ENCODE measurements at places on chromosomes 11 and 22.

DNA sequence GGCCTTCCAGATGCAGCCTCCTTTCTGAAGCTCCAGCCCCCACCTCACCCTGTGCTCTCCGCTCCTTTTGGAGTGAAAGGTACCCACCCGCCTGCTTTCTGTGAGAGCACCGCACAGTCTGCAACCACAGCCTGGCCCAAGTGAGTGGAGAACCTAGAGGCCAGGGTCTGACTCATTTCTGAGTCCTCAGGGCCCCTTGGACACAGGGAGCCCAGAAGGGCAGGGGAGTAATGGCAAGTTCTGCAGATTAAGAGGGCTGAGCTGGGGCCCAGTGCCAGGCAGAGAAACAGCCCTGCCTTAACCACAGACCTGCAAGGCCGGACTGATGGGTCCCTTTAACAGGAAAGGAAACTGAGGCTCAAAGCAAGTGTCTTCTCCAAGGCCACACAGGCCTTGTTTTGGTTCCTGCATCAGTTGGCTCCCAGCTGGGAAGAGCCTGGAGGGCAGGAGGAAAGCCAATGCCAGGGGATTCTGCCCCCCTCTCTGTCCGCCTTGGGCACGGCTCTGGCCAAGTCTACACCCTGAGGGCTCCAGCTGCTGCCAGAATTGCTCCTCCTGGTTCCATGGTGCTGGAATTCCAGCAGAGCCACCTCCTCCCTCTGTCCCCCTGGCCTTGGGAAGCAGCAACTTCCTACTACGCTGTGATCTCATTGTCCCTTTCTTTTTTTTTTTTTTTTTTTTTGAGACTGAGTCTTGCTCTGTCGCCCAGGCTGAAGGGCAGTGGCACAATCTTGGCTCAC is 55.1 kb downstream of the CYTH4 start:
- DNase-seq, result no peak

DNA sequence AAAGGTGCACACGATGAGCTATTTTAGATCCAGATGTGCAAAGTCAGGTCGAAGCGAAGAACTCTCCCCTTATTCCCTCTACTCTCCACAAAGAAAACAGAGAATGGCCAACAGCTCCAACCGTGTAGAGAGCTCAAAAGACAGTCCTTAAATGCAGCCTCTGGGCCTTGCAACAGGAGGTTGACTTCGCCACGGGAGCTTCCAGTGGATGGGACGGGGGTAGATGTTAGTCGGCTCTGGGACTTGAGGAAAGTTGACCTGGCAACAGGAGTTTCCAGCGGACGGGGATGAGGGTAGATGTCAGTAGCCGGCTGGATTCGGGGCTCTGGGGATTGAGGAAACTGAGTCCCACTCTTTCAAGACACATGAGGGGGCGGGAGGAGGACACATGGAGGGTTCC is 450.4 kb downstream of the BRD1 start:
- DNase-seq, result no peak

DNA sequence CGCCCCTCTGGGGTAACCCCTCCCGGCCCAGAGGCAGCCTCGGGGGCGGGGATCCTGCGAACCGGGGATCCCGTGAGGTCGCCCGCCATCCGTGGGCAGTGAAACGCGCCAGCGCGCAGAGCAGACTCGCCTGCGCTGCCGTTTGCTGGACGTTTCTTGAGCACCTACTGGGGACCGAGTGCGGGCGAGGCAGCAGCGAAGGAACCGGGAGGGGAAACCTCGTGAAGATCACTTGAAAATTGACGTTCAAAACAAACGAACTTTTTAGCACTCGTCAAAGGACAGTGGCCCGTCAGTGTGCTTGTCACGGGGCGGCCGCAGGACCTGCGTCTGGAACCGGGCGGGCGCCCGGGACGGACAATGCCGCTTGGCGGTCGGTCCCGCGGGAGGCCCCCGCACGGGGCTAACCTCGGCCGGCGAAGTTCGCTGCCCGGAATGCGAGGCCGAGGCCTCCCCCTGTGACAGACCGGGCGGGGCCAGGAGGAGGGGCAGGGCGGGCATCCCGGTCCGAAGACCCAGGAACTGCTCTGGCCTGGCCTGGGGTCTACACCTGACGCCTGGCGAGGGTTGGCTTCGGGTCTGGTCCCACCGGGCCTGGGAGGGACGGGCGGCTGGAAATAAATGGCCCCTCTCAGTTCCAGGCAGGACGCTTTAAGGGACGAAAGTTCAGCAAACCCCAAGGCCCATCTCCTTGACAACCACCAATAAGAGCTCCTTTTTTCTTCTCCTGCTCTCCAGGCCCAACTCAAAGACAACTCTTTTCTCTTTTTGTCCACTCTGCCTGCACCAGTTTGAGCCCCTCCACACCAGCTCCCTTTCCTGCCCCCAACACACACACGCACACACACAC is 723 bp upstream of the SCUBE1 start:
- DNase-seq, result no peak

- peak; percentile 51 for DNase-seq
These were observed 88.5 kb upstream of the FIBIN start for GRCh38 chr11:26905368-26905767.

- no peak for DNase-seq
These were observed 3.4 kb downstream of the TRPT1 start for GRCh38 chr11:64222651-64223000.

DNA sequence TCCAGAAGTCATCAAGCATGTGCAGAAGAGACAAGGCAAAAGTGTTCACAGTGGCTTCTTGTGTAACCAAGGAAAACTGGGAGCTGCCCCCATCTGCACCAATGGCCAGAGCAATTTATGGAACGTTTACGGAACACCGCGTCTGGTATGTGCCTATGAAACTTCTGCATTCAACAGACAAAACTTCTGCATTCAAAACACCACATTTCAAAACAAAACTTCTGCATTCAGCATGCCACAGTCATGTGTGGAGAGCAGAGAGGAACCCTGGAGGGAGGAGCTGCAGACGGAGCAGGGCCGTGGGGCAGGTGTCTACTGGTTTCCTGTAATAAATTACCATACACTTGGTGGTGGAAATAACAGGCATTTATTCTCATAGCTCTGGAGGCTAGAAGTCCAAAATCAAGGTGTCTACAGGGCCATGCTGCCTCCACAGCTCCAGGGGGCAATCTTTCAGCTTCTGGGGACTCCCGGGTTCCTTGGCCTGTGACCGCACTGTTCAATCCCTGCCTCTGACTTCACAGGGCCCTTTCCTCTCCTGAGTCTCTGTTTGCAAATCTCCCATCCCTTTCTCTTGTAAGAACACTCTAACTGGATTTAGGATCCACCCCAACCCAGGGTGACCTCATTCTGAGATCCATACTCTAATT is 32.2 kb downstream of the RPL3 start:
- DNase-seq, result peak; percentile 62

- DNase-seq, result peak; percentile 86
These were observed 347.9 kb upstream of the NCAM1 start for GRCh38 chr11:112613051-112613972.

- DNase-seq, result no peak
These were observed 195.5 kb upstream of the SORL1-AS1 start for GRCh38 chr11:121648306-121648705.

DNA sequence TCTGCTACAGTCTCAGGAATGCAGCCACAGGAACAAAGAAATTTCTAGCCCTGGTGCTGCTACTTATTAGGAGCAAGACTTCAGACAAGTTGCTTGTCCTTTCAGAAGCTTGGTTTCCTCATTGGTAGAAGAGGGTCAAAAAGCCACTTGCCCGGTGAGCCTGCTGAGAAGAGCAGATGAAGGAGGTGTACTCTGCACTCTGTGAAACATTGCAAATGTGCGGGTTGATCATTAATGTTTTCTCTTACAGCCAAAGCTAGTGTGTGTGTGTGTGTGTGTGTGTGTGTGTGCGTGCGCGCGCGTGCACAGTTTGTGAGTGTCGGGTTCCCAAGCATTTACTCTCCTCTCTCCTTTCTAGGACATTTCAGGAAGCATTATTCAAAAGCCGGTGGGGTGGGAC is 86.3 kb upstream of the NNMT start:
- DNase-seq, result no peak

- no peak for DNase-seq
These were observed 133.0 kb downstream of the BRD1 start for GRCh38 chr22:49694462-49695260.

GRCh38 chr11:65403607-65404121 is 17.2 kb downstream of the FRMD8 start:
- DNase-seq, result no peak

- DNase-seq, result no peak
These were observed 2.7 kb downstream of the ZBED4 start for GRCh38 chr22:49856343-49856742.

GRCh38 chr11:6894097-6894496 is 1.8 kb upstream of the OR2D2 start:
- no peak for DNase-seq

GRCh38 chr11:20544603-20545237 is 54.7 kb upstream of the SLC6A5 start:
- DNase-seq, result no peak

GRCh38 chr11:111540937-111541253 is 375 bp downstream of the LAYN start:
- no peak for DNase-seq

GRCh38 chr11:105456950-105457349 is 152.9 kb upstream of the GRIA4 start:
- DNase-seq, result no peak

- peak; percentile 27 for DNase-seq
These were observed 2.7 kb downstream of the RNH1 start for GRCh38 chr11:504053-504993.

GRCh38 chr22:17429516-17429915 is 60.3 kb downstream of the CECR2 start:
- DNase-seq, result no peak

DNA sequence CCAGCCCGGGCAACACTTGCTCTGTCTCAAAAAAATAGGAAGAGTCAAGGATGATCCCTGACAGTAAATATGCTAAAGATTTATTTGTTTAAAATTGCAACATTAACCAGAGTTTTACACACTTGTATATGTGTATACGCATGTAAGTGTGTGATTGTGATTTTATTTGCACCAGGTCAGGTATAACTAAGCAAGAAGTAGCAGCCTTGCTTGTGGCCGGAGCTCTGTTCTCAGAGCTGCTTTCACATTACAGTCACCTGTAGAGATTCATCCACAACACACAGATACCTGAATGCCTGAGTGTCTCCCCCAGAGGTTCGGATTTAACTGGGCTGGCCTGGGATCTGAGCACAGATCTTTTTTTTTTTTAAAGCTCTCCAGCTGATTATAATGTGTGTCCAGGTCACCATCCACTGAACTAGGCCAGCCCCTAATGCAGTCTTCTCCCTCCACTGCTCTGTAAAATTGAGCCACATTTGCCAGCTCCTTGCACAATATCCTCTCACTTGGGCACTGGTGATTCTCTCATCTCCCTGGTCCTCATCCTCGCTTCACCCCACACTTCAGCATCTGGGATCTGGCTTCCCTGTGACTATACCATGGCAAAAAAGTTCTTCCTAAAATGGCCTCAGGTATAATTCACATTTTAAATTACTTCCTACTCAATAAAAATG is 48.3 kb downstream of the LIF start:
- no peak for DNase-seq

DNA sequence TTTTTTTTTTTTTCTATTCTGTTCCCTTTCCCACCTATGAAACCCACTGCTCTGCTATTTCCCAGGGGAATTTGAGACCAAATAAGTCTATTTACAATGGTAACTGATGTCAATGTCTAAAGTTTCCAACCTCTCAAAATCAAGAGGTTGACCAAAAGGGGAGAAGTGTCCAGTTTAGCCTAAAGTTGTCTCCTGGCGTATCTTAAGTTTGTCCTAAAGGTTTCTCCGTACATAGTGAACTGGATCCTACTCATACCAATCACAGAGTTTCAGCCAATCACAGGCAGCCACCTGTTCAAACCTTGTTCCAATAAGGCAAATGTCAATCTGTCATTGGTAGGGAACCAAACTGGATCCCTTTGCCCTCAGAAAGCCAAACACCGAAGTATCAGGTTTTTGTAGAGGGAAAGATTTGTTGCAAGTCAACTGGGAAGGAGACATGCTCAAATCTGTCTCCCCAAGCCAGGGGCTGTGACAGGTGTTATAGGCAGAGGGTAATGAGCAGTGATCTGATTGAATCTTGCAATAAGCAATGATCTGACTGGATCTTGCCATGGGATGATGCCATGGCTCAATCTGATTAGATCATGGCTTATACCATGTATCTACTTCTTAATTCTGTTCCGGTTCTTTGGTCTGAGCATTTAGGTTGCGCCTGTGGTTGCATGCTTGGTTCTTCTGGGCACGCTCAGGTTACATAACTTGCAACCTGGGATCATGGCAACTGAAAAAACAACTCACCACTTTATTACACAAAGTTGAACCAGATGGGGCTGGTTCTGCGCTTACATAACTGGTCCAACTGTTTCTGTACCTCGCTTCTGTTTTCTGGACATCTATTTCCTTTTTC is 1.1 kb upstream of the VPS37C start:
- peak; percentile 39 for DNase-seq

GRCh38 chr22:26646158-26646557 is 11.2 kb upstream of the MIAT start:
- DNase-seq, result peak; percentile 58

Data from fibroblast of skin of abdomen (primary cell).